Fibroblast of gingiva (primary cell): ENCODE measurements at places on chromosomes 2 and 18.

- no peak for DNase-seq
Observed at GRCh38 chr2:46943881-46944798, 28.5 kb upstream of the MCFD2 start.

DNA sequence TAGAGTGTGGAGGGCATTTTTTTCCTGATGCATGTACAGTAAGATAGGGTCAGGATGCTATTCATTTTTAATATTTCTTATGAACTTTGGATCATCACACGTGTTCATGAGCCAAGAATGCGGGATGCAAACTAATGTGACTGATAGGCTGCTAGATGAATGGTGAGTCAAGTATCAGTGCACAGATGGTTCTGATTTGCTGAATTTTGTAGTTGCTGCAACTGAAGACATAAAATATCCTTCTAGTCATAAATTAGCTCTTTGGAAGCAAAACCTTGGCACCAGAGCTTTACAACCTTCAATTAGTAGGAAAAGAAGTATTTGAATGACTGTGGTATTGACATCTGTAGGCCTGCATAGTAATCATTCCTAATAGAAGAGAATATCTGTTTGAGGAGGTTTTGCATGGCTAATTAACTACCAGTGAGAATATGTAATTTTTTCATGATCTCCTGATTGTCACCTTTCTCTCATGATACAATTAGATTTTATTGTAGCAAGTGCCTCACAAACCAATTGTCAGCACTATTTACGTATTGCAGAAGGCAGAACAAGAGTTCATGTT, 94.0 kb downstream of the VRK2 start:
- DNase-seq: peak; percentile 72

GRCh38 chr2:122261911-122262310, 506.5 kb downstream of the TSN start:
- DNase-seq: no peak

- no peak for DNase-seq
Observed at GRCh38 chr18:75421656-75422055, 5.8 kb downstream of the SMIM21 start.
